CD4-positive, alpha-beta T cell (primary cell): ENCODE measurements at places on chromosomes 1 and 21. TPM values are rescaled to one million over a fixed set of nuclear protein-coding genes. Genes with fewer than 3 reads are reported as not detected.

Gene TLCD4
- total RNA-seq, result not detected

Gene TMEM81
- 2.1 TPM for total RNA-seq

Gene ERVH48-1
- total RNA-seq, result 1.1 TPM

Gene RCSD1
- total RNA-seq, result 42.3 TPM

Gene ZNF670
- 0.16 TPM for total RNA-seq

Gene PLK3
- total RNA-seq, result 794 TPM

Gene ASAP3
- total RNA-seq, result 0.81 TPM

Gene TCHH
- total RNA-seq, result not detected

Gene OR2L2
- total RNA-seq, result 0.19 TPM

Gene NME7
- 8.3 TPM for total RNA-seq

Gene NUDT4B
- not detected for total RNA-seq

Gene FLG2
- not detected for total RNA-seq

Gene C1orf159
- total RNA-seq, result 11.3 TPM

Gene CDC42
- total RNA-seq, result 375 TPM

Gene OR6N2
- total RNA-seq, result not detected

Gene NMNAT2
- not detected for total RNA-seq

Gene MLLT11
- 2.8 TPM for total RNA-seq

Gene SIPA1L2
- total RNA-seq, result 1.9 TPM

Gene KRTAP10-10
- not detected for total RNA-seq

Gene AGMAT
- total RNA-seq, result 3.8 TPM

Gene ILDR2
- 0.67 TPM for total RNA-seq

Gene NCMAP
- not detected for total RNA-seq

Gene TMPRSS3
- total RNA-seq, result 1.5 TPM

Gene ZMYND12
- total RNA-seq, result 0.58 TPM

Gene PROX1
- total RNA-seq, result not detected

Gene TFF2
- not detected for total RNA-seq

Gene TMEM51
- not detected for total RNA-seq

Gene SPATA45
- not detected for total RNA-seq

Gene B3GALT5
- total RNA-seq, result not detected

Gene AHCTF1
- total RNA-seq, result 68.8 TPM

Gene GBP2
- 87.6 TPM for total RNA-seq

Gene GJA5
- not detected for total RNA-seq

Gene FGR
- 3.0 TPM for total RNA-seq

Gene PLEKHA6
- total RNA-seq, result 0.53 TPM

Gene LMO4
- 18.2 TPM for total RNA-seq

Gene HORMAD1
- total RNA-seq, result not detected

Gene NTMT2
- total RNA-seq, result not detected

Gene SSU72
- 101 TPM for total RNA-seq

Gene SHISAL2A
- 28.4 TPM for total RNA-seq

Gene LCE1E
- not detected for total RNA-seq

Gene SLC44A3
- total RNA-seq, result 0.27 TPM

Gene DNAH14
- total RNA-seq, result 0.34 TPM

Gene KRTAP10-9
- total RNA-seq, result not detected

Gene PAQR7
- 1.5 TPM for total RNA-seq

Gene F5
- 6.2 TPM for total RNA-seq

Gene CCDC30
- 1.2 TPM for total RNA-seq

Gene YY1AP1
- total RNA-seq, result 71.1 TPM

Gene SLC9C2
- not detected for total RNA-seq

Gene BNIPL
- total RNA-seq, result 0.42 TPM
